GM12878 (cell line): ENCODE measurements at places on chromosomes 2 and 18.
A peak's percentile ranks its signal among the peaks of the same experiment; 100 is the strongest.

DNA sequence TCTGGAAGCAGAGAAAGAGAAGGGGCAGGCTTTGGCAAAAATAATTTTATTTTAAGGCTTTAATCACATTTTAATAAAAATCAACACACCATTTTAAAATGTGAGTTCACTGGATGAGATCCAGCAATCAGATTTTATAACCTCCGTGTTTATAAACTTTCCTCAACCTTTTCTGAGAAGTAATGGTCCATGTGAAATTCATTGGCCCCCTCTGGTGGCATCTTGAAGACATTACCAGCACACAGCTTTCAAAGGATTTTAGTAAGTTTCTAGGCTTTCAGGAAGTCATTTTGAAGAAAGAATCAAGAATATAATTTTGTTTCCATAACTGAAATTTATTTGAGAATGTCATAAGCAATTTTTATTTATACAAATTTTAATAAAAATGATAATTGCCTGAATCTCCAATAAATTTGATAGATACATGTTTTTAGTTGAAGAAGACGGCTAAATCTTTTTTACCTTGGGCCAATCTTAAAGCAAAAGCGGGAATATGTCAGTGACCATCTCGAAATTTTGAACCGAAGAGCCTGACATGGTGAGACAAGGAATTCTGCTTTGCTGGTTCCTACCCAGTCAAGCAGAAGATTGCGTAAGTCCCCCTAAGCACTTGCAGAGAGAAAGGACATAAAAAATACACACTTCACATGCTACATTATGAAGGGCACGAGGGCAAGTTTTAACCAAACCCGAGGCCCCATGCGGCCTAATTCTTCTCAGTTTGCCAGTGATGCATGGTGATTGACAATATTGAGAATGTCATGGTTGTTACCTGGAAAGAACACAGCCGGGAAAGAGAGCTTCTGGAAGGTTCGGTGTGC is 128.4 kb upstream of the CBLN2 start:
- DNase-seq: no peak

DNA sequence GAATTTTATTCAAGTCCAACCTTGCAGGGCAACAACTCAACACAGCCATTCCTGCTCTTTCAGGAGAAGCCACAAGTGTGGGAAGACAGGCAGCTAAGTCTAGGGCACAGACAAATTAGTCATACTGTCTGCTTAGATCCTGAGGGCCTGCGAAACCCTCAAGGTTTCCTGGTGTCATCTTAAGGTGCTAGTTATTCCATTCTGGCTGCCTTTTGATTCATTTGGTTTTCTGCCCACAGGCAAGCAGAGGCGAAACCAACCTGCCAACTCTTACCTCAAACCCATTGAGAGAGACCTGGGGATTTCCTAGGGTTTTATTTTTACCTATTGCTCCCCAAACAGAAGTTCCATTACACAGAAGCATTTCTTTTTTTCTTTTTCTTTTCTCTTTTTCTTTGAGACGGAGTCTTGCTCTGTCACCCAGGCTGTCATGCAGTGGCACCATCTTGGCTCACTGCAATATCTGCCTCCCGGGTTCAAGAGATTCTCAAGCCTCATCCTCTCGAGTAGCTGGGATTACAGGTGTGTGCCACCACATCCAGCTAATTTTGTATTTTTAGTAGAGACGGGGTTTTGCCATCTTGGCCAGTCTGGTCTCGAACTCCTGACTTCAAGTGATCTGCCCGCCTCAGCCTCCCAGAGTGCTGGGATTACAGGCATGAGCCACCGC is 23.7 kb upstream of the SCYGR1 start:
- DNase-seq: peak; percentile 94

GRCh38 chr2:206859330-206859739 is 80.0 kb upstream of the CPO start:
- DNase-seq: no peak

- DNase-seq: no peak
Measured at GRCh38 chr2:53312721-53313120, 454.9 kb upstream of the CHAC2 start.

GRCh38 chr2:238974501-238975166 is 126.7 kb downstream of the TWIST2 start:
- DNase-seq: no peak

DNA sequence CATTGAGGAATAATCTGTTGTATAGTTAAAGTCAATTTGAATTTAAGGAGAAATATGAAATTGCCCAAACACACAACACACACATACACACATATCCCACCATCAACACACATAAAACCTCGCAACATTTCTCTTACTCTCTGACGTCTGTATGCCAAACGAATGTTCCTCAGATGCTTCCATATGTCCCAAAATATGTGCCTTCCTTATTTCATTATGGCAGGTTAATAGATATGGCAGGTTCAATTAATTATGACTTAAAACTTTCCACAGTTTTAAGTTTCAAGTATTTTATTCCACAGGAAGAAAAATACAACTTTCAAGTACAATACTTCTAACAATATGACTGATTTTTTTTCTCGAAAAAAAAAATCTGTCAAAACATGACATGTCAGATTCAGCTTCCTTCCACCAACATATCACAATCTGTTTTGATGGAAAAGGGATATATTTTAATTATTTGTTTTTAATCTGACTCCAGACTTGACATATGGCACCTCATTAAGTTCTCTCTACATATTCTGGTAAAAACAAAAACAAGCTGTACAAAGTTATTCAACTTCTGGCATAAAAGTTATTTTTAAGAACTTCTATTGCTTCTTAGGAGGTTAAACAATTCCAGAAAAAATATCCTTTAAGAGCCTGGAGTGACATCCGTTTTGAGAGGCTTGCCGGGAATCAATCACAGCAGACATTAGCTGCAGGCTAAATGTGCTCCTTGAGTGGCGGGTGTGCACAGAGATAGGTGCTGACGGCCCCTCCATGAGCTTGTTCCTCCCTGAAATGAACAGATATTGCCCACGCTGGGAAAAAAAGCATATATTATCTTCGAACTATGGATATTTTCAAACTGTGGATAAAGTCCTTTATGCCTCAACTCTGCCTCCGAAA is 812.7 kb downstream of the DCDC2C start:
- no peak for DNase-seq

DNA sequence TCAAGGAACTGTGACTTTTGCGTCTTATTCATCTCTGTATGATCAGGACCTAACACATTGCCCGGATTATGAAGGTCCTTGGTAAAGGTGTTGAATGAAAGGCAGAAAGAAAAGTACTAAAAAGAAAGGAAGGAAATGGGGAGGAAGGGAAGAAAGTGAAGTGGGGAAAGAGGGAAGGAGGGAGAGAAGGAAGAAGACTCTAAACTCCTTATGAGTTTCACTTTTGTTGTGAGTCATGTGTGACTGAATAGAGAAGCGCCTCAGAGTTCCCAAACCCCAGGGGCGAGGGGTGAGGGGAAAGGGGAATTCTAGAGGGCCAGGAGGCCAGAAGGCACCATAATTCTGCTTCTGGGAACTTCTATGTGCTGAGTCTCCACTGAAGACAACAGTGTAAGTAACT is 30.9 kb upstream of the OSBPL6 start:
- DNase-seq: no peak

- DNase-seq: no peak
Measured at GRCh38 chr2:124121760-124122275, 96.7 kb downstream of the CNTNAP5 start.

- DNase-seq: no peak
Measured at GRCh38 chr18:49520661-49521145, 33.7 kb upstream of the C18orf32 start.

GRCh38 chr2:188853307-188853706 is 120.9 kb upstream of the COL3A1 start:
- no peak for DNase-seq

DNA sequence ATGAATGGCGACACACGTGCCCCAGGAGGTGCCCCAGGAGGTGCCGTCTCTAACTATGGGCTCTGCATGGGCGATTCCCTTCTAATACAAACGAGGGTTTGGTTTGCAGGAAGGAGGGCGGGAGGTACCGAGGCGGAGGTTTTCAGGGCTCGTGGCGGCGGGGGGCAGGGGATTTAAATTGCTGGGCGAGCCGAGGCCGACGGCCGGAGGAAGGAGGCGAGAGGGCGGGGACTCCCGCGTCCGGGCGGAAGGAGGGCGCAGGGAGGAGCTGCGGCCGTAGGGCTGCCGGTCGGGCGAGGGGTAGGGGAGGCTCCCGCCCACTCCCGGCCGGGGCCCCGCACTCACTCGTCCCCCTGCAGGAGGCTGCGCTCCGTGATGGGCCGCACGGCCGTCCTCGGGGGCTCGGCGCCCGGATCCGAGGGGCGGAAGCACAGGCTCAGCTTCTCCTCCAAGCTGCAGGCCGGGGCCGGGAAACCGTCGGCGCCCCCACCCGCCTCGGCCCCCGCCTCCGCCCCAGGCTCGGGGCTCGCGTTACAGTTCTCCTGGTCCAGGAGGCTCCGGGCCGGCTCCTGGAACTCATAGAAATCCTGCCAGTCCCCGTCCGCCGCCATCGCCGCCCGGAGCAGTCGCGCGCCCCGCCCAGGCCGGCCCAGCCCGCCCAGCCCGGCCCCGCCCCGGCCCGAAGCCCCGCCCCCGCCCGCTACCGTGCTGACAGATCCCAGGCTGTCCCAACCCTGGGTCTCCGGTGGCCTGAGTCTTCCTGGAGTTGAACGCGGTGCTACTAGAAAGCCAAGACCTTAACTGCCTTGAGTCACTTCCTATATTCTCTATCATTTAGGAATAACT is at the start of gene FEZ2:
Gene FEZ2, minus strand, starts transcription at position 637 of the 846 bp plus-strand sequence. Its CDS starts 26 bp downstream, at position 611.
- peak; percentile 24 for DNase-seq

- DNase-seq: no peak
Measured at GRCh38 chr2:176152350-176153181, 1.2 kb downstream of the HOXD4 start.

DNA sequence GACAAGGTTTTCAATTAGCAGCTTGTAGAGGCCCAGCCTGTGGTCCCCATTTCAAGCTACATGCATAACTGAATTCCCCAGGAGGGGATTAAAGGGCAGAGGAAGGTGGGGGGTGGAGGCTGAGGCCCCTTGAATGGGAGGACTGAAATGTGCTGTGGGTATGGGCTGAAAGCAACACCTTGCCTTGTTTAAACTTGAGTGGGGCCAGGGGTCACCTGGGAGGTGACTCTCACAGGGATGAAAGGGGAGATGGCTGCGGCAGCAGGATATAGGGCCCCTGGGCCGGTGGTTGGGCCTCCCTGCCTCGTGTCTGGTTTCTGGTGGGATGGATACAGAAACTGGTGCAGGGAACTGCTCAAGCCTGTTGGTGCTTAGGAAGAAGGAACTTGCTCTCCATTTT is 225.9 kb upstream of the SPRED2 start:
- no peak for DNase-seq
